AG09319 (cell line): ENCODE measurements at places on chromosomes 7 and 10.

GRCh38 chr7:156781972-156782371, 111.0 kb downstream of the LMBR1 start:
- DNase-seq: no peak

DNA sequence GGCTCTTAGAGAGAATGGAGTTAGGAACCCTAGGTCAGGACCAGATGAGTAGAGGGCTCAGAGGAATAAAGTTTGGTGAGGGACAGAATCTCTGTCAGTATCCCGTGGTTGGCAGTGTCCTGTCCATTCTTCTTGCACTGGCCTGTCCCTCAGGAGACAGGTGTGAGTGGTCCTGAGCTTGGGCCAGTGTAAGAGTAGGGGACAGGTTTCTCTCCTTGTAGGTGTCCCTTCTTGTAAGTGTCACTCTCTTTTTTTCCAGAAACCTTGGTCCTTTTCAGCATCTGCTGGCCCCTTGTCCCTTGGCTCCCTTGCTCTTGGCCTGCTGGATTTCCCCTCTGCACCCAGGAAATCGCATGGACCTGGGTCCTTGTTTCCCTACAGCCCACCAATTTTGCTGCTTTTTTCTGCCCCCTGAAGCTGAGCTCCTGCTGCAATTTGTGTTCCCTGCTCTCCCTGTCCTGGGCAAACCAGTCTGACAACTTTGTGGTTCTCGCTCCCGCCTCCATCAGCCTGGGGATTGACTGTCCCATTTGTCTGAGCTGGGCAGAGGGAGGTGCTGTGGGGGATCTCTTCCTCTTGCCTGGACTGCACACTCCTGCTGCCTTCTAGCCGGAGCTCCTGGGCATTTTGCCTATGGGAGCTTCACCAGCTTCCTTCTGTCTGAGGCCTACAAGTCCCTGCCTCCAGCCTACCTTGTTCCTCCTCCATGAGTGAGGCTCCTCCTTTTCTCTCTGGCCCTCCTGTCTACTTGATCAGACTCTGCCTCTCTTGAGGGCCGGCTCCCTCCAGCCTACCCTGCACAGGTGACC, 6.5 kb downstream of the TSPAN14 start:
- DNase-seq: no peak

DNA sequence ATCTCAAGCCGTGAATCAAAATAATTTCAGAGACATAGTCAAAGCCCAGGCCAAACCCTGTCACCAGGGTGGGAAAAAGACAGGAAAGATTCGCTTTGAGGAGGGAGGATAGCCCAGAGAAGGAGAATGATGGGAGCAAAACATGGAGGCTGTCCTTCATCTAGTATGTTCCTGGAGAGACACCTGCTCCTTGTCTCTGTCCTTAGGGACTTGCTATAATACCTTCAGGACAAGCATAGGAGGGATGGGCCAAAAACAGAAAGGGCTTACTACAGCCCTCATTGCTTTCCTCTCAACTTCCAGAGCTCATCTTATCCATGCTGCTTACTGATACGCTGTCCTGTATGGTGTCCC, 593.7 kb downstream of the LRMDA start:
- DNase-seq: no peak

GRCh38 chr10:5960070-5960972, 17.0 kb downstream of the IL15RA start:
- no peak for DNase-seq

DNA sequence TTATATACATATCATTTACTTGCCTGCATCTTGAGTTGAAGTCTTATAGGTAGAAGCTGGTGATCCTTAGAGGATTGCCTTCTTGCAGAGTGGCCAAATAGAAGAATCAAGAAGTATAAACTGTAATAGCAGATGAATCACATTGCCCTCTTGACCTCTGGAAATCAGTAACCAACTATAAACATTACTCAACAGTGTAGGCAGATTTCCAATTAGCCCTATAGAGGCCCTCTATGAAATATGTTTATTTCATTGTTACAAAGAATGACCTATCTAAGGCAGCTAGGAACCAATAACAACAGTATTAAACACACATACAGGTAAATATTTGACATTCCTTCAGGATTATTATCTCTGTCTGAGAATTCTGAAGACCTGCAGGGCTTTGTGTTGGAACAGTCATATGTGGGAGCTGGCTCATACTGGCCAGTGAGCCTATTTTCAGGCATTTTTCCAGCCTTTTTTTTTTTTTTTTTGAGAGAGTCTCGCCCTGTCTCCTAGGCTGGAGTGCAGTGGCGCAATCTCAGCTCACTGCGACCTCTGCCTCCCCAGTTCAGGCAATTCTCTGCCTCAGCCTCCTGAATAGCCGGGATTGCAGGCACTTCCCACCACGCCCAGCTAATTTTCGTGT, 7.2 kb upstream of the SRI start:
- DNase-seq: no peak

DNA sequence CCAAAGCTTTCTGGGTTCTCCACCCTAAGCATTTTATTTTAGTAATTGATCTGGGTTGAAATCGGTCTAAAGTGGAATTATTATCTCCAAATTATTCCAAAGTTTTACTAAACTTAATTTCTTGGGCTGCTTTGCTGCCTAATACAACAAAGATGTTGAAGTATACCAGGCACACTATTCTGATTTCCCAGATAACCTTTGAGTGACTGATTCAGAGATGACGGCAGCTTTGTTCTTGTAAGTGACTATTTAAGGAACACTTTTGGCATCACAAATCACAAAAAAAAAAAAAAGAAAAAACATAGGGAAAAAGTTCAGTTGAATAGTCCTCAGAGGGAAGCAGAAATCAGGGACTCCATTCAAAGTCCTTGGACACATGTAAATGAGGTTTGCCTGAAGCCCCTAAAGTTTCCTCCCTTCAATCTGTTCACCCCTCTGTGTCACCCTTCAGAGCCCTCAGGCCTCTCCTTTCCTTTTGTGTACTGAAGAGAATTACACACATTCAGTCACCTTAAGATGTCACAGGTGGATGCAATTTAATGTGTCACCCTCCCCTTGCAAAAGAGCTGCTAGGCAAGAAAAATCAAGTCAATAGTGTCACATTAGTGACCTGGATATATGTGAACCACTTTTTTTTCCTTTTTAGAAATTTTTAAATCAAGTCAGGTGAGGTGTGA, 81.5 kb downstream of the RTKN2 start:
- DNase-seq: no peak

DNA sequence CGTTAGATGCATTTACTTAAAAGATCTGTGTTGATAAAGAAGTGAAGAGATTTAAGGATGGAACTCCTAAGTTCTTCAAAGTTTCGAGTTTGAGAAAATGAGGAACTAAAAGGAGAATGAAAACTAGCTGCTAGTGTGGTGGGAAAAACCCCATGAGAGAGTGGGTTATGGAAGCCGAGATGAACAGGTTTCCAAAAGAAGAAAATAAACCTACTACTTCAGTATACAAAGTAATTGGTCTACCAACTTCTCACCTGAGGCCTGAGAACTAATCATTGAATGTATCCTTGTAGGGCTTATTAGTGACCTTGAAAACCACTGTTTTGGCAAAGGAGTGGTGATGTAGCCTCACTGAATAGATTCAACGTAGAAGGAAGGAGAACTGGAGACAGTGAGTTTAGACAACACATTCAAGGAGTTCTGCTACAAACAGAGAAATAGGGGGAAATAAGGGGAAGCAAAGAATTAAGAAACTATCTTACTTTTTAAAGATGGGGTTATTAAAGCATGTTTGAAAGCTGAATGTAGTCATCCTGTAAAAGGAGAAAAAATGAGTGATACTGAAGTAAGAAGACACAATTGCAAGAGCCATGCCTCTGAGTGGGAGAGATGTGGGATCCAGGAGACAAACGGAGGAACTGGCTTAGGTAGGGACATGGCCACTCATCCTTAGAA, 50.8 kb downstream of the CH25H start:
- DNase-seq: no peak

DNA sequence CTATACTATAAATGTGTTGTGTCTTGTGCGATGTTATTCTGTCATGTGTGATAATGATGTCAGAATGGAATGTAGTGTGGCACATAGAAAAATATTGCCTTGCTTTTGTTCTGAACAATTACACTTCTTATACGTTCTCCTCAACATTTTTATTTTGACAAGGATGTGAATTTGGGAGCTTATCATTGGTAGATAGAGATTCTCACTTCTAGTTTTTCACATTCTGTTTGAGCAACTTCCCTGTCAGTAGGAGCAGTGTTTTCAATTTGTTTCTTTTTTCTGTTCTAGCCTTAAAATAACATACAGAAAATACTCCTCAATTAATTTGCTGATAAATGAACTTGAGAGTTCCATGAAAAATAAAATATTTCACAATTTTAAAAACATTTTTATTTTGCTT, 17.6 kb downstream of the SUN3 start:
- DNase-seq: no peak

DNA sequence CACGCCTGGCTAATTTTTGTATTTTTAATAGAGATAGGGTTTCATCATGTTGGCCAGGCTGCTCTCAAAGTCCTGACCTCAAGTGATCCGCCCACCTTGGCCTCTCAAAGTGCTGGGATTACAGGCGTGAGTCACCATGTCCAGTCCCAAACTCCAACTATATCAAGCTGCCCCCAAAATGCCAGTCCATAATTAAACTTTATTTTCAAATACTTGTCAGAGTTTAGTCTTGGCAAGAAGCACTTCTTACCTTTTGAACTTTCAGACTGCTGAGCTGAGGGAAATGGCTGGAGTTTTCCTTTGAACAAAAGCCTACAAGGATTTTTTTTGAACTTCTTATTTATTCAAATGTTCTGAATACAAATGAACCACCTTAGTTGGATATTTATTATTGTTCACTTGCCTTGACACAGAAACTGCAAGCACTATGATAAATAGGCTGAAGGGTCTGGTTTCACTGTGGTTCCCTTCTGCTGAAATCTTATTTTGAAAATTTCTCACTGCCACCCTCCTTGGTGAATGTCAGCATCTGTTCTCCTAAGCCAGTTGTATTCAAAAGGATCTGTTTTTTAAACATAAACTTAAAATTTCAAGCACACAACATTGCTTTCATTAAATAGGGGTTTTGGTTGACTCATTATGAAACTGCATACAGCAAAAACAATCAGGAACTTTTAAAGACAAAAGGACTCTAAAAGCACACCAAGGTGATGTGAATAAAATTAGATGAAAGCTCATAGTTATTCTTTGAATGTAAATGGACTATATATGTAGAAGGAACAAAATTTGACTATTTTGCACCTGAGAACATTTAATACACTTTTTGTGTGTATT, 101.7 kb upstream of the SLC26A5 start:
- no peak for DNase-seq

DNA sequence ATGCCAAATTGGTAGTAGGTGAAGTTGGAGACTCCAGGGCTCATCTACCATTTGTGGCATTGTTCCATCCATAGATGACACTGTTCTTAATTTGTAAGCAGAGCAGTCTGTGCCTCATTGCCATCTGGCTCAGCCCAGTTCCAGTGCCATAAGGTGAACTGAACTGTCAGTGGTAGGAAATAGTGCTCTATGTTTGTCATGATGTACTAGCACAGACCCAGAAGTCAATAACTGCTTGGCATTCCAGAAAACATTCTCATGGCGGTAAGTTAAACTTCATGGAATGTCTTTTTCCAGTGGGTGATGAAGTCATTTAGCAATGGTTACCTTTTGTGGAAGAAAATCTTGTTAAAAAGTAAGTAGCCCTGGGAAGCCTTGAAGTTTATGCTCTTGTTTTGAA, 302.7 kb downstream of the SUGCT start:
- peak; percentile 39 for DNase-seq

- no peak for DNase-seq
Measured at GRCh38 chr10:1054684-1055083, 1.5 kb upstream of the WDR37 start.

DNA sequence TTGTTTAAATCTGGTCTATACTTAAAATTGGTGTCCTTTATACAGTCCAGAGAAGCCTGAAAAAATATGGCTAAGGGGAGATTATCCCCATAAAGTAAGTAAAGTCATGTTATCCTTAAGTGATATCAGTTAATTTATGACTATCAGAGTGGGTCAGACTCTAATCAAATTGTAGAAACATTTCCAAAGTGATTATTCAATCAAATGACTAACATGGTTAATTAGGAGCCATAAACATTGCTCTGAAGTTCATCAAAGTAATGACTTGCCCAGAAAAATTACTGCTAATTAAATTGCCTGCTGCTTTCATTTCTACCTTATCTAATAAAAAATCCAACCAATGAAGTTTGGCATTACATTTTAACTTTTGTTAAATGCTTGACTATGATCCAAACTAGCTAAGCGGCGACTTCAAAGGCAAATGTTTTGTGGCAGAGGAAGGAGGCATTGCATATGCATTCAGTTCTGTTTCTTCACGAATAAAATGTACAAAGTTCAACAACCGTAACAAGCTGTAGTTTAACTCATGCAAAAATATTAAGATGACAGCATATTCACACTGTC, 76.7 kb downstream of the ETV1 start:
- no peak for DNase-seq

DNA sequence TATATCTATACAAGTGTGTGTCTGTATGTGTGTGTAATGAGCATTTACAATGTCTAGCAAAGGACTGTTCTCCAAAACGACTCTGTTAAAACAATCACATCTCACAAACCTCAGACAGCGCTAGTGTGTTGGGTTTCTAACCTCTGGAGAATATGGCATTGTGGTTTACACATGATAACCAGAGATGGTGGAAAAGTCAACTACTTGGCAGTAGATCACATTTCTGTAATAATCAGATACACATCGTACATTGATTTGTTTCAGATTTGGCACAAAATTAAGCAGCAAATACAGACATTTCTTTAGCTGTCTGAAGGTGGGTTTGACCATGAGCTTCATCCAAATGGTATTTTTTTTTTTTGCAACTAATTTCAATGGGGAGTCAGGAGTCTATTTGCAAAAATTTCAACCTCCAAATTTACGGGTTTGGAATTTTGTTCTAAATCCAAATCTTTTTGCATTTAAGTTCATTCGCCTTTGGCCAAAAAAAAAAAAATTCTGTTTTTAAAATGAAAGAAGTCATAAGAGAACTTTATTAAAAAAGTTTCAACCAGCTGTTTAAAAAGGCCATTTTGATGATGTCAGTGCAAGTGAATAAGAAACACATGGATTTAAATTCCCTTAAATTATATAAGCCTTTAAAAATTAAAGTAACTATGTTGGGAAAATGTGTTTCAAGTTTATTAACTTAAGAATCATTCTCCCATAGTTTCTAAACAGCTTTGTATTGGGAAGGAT, 127.8 kb downstream of the TMEM26 start:
- no peak for DNase-seq

DNA sequence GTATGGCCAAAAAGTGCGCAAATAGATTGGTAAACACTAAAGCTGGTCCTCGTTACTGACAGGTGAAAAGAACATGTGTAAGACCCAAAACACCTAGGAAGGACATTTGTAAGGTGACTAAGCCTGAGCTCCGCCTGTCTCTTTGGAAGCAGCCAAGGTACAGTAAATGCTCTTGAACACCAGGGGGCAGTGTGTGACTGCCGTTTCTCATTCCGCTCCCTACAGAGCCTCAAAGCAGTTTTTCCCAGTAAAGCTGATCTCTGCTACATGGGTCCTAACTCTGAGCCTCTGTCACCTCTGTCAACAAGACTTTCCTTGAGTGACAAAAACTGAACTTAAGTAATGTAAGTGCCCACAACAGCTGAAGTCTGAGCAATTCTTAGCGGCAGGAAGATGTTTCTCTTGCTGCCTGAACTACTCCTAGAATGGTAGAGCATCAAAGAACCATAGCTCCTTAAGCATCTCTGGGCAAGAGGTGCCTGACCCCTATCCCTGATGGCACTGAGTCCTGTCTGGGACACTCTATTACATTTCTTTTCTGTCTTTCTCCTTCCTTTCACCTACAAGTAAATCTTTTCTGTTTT, 238.0 kb upstream of the INHBA start:
- no peak for DNase-seq
